ENCODE measurements at places on chromosomes 1 and 21. TPM values are rescaled to one million over a fixed set of nuclear protein-coding genes. Genes with fewer than 3 reads are reported as not detected.

The CCDC181 gene
- total RNA-seq, result 0.47 TPM

GRCh38 chr1:79052829-79053449, 46.4 kb upstream of the ADGRL4 start:
- DNase-seq, result no peak

The ACTA1 gene
- 2,149 TPM for total RNA-seq

DNA sequence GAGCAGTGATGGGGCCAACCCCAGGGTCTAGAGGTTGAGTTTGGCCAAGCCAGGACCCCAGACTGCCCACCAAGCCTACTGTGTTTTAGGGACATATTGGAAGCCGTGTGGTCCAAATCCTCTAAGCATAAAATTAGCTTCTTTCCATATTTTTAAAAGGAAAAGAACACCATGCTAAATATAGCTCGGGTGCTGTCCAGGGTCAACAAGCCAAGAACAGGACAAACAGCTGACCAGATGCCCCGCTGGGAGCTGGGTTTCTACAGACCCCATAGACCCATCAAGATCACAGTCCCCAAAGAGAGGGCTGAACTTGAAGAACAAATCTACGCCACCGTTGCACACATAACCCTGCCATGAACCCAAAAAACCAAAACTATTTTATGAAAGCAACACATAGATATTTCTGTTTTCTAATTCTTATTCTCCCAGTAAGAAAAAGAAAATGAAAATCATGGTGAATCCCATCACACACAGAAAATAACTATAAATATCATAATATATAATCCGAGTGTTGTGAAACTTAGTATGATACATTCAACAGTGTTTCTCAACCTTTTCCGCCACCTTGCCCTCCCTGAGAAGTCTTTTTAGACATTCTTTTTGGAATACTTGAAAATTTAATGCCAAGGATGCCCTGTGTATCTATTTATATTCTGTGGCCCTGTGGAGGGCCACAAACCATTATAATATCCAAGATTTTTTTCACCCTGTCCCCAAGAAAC, 36.2 kb upstream of the FHAD1 start:
- DNase-seq, result peak; percentile 39

GRCh38 chr1:94120570-94120901, 412 bp downstream of the ABCA4 start:
- DNase-seq, result no peak

DNA sequence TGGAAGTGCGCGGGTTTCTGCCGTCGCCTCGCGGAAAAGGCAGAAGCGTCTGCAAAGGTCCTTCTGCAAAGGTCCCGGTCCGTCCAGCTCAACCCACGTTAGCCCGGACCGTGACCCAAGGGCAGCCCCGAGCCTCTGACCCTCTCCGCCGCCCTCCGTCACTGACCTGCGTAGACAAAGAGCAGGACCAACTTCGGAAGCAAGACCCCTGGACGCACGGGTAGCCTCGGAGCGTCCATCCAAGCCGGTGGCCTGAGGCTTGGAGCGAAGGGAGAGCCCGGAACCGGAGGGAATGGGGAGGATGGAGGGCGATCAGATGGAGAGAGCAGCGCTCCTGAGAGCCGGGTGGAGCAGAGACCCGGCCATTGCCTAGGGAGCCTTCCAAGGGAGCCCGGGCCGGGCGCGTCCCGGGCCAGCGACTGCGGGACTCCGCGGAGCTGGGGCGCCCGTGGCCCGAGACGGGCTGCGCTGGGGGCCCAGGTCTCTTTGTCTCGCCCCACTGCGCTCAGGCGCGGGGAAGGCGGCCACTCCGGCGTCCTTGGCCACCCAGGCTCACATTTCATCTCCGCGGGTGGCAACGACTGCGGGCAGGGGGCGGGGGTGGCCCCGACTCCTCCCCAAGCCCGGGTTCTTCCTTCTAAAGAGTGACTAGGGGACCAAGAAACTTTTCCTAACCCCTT, at the start of gene CYYR1:
Gene CYYR1, minus strand, starts transcription at position 585 of the 680 bp plus-strand sequence. Its CDS starts 346 bp downstream, at position 239.
- peak; percentile 33 for DNase-seq

- peak; percentile 70 for DNase-seq
These were observed 31.3 kb upstream of the BTG2 start for GRCh38 chr1:203273869-203274602.

GRCh38 chr1:95640746-95641145, 406.7 kb downstream of the RWDD3 start:
- no peak for DNase-seq

The AMY1A gene
- total RNA-seq, result not detected

DNA sequence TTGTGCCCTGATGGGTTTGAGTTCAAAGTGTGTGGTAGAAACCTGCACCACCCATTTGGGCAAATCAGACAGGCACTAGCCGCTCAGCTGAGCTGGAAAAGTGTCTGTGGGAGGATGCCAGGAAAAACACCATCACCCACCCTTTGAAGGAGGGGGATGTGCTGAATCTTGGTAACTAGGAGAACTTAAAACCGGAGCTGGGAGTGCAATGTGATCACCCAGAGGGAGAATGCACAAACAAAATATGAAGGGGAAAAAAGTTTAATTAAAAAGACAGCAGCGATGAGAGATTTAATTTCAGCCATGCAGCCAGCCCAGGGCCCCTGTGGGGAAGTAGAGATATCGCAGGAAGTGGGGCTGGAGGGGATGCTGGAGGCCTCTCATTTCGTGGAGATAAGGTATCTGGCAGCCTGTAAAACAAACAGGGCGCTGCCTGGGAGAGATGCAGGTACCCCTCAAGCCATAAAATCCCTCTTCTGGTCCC, 86.8 kb upstream of the BCAR3 start:
- no peak for DNase-seq

GRCh38 chr1:187744665-187745064, 915.9 kb downstream of the PLA2G4A start:
- no peak for DNase-seq

- DNase-seq, result peak; percentile 75
These were observed 19.5 kb downstream of the MAP7D1 start for GRCh38 chr1:36175137-36176095.

DNA sequence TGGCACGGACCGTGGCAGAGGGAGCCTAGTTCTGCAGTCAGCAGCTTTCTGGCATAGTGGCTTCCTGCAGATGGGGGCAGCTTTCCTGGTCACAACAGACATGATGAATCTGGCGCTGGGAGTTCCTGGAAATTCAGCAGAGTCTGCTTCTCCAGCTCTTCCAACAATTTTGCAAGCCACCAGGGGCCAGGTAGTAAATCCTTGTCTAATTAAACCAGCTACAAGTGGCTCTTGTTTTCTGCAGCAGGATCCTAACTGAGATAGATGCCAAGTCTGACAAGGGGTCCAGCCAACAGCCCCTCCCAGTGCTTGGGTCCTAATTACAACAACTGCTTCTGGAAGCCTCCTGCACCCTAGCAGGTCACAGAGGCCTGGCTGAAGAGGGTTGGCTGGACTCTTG, 35.8 kb downstream of the TRIM62 start:
- no peak for DNase-seq

The MARK1 gene
- 16.6 TPM for total RNA-seq

GRCh38 chr1:229437443-229437842, 3.5 kb upstream of the ACTA1 start:
- no peak for DNase-seq

- DNase-seq, result no peak
These were observed 9.0 kb upstream of the DMRTB1 start for GRCh38 chr1:53450225-53450624.

GRCh38 chr1:33322109-33322508, 1.2 kb upstream of the A3GALT2 start:
- DNase-seq, result no peak

GRCh38 chr1:112710159-112710558, 3.2 kb upstream of the RHOC start:
- DNase-seq, result no peak

GRCh38 chr1:247647864-247648263, 31.7 kb downstream of the OR13G1 start:
- DNase-seq, result no peak

DNA sequence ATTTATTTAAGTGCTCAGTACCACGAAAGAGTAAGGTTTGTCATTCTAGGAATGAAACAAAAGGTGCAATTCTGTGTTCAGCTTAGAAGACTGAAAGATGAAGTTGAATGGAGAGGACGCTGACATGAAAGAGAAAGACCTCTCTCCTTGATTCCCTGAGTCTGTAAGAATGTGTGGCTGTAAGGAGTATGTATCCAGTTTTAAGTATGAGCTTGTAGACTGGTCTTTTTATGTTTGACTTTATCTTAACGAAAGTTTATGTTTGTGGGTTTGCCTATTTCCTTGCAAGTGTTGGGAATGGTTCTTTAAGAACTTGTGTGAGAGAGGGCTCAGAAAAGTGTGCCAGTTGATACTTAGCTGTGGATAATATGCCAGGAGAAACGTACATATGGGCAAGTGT, 1.4 kb downstream of the CHD1L start:
- DNase-seq, result no peak

The KANK4 gene
- total RNA-seq, result 0.25 TPM

The CNTN2 gene
- total RNA-seq, result 0.64 TPM

The CEP85 gene
- 91.1 TPM for total RNA-seq

- DNase-seq, result peak; percentile 84
These were observed 17.7 kb downstream of the GNB1 start for GRCh38 chr1:1873186-1873585.

- no peak for DNase-seq
These were observed 8.8 kb downstream of the ZNF692 start for GRCh38 chr1:248850124-248850523.

DNA sequence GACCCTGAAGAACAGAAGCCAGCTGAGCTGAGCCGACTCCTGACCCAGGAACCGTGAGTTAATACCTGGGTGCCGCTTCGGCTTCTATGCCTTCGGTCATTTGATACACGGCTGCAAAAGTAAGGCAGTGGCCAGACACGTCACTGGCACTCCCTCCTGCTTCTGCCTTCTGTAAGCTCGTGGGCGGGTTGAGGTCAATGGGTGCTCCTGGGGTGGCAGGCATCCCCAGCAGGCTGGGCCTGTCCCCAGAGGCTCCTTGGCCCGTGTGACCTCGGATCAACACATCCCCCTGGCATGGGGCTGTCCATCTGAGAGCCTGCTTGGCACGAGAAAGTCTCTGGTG, 35.7 kb upstream of the COL6A1 start:
- no peak for DNase-seq

DNA sequence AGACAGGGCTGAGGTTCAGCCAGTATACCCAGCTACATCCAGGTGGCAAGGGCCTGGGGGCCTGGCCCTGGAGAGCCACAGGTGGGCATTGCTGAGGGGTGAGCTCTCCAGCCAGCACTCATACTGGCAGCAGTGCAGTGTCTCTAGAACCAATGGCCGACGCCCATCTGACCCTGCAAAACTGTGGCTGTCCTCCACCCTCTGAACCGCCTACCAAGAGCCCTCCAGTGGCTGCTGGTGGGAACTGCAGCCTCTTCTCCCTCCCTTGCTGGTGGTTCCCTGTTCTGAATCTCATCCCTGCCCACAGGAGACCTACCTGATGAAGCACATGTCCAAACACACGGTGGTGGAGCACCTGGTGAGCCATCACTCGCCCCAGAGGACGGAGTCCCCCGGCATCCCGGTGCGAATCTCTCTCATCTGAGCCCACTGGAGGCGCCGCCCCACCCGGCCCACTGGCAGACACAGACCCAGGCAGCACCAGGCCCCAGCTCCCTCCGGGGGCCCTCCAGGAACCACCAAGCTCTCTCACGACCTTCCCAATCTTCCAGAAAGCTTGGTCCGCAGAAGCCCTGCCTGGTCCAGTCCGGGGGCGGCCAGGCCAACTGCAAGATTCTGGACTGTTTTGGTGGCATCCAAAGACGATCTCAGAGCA, 22.1 kb downstream of the A3GALT2 start:
- DNase-seq, result peak; percentile 85

DNA sequence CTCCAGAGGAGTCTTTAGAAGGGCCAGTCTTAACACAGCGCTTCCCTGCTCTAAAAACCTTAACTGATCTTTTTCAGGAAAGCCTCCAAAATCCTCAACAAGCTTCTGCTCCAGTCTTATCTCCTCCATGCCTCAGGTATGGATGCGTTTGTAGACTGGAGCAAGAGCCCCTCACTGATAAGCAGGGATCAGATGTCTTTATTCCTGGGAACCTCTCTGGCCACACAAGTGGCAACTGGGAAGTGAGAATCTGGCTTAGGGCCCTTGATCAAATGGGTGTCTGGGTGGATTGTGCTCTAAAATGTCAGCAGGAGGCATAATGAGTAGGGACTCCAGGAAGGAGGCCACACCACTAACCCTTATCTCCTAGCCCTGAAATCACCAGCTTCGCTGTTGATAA, 1.4 kb downstream of the ZBTB8A start:
- DNase-seq, result no peak

The HSD3B1 gene
- total RNA-seq, result not detected

The KIF26B gene
- 3.1 TPM for total RNA-seq

DNA sequence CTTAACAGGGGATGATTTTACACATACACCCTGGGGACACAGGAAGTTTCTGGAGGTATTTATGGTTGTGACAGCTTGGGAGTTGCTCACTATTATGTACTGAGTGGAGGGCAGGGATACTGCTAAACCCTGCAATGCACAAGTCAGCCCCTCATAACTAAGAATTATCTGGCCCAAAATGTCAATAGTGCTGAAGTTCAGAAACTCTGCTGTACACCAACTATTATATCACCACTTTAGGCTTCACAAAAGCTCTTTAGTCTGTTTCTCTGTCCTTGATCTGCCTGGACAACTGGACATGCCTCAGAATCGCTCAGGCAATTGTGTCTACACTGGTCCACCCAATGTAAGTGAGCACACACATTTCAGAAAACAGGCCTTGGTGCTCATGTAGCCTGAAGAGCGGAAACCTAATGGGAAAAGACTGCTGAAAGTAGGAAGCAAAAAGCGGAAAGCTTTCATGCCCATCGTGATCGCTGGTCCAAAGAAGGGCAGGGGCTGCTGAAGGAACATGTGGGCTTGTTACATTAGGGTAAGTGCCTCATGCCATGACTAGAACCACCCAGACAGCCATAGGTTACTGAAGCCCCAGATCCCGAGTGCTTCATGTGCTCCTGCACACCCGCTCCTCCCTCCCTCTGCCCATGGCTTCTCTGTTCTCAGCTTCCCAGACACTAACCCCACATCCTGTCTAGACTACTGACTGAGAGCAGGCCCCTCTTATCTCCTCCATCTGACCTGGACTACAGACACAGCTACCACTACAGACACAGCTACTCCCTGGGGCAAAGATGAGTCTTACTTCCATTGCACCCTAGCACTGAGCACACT, 73.5 kb downstream of the LRIG2 start:
- no peak for DNase-seq

- DNase-seq, result no peak
These were observed 5.1 kb upstream of the NEK7 start for GRCh38 chr1:198151688-198152087.

The ELAPOR1 gene
- 0.30 TPM for total RNA-seq

DNA sequence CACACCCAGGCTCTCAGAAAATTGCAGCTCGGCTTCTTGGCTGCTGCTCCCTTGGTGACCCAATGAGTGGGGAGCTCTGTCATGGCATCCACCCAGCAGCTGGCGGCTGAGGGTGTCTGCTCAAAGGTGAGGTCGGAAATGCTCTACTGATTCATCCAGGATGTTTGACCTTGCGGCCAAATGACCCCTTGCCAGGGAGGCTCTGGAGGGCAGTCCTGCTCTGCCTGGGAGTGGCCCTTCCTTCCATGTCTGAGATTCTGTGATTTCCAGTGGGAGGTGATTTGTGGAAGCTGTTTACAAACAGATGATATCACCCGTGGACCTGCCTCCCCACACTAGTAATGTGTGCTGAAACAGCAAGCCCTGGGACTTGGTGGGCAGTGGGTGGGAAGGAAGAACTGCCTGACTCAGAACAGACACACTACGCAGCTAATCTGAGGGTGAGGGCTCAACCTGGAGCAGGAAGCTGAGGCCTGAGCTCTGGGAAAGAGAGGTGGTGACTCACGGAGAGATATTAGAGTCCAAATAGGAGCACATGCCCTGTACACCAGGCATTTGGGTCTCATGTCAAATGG, 3.0 kb downstream of the CRCT1 start:
- DNase-seq, result no peak

The TNFRSF25 gene
- 10.8 TPM for total RNA-seq

GRCh38 chr1:97061604-97062003, 340.0 kb downstream of the PTBP2 start:
- DNase-seq, result no peak
